ENCODE measurements at places on chromosomes 6 and 20. TPM values are rescaled to one million over a fixed set of nuclear protein-coding genes. Genes with fewer than 3 reads are reported as not detected.

The HAO1 gene
- total RNA-seq: 0.70 TPM

- H3K27ac ChIP-seq: no peak overlapping the region
- H3K4me3 ChIP-seq: no peak overlapping the region
- no peak for DNase-seq
These were observed 70.8 kb upstream of the AHI1 start for GRCh38 chr6:135568379-135568778.

The JPH2 gene
- total RNA-seq: 2.4 TPM

- no peak overlapping the region for H3K4me3 ChIP-seq
- no peak overlapping the region for H3K27ac ChIP-seq
- no peaks in the 10 kb centered on the region for H3K27me3 ChIP-seq
These were observed 5.0 kb upstream of the GFOD1 start for GRCh38 chr6:13492357-13492756.

The SOX4 gene
- 4.8 TPM for total RNA-seq

The TREM2 gene
- total RNA-seq: 0.95 TPM

The IP6K3 gene
- total RNA-seq: not detected

The FRK gene
- 9.2 TPM for total RNA-seq

DNA sequence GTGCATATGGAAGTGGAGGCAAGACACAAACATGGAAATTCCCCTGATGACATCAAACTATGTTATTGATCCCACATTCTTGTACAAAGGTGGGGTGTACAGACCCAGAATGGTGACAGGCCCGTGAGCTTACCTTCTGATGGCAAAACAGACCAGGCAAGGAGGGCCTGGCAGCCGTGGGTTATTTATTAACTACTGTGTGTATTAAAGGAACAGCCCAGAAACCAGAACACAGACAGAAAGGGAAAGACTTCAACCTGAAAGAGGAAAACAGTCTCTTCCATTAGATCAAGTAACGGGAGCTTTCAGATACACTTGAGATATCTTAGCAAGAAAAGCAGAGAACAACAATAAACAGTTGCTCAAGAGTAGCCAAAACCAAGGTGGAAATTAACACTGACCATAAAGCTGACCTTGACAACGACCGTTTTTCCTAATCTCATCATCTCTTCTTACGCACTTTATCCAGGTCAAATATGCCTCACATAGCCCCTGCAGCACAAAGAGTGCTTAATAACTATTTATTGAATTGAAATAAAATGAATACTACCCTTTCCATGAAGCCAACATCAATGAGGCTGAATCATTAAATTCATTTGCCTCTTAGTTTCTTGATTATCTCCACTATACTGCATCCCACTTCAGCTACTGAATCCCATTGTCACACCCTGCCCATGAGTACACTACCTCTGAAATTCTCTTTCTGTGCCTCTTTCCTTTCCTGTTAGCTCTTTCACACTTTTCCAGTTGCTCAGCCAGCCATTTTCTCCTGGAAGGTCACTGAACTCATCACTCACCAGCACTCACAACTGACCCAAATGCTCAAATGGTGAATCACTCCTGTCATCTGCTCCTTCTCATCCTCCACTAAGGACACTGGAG lies 67.4 kb downstream of the MOXD1 start:
- DNase-seq: no peak
- no peaks in the 10 kb centered on the region for H3K36me3 ChIP-seq
- H3K4me3 ChIP-seq: no peak overlapping the region
- H3K4me1 ChIP-seq: peaks cover 45% of the 10 kb centered on the region
- H3K27ac ChIP-seq: no peak overlapping the region

DNA sequence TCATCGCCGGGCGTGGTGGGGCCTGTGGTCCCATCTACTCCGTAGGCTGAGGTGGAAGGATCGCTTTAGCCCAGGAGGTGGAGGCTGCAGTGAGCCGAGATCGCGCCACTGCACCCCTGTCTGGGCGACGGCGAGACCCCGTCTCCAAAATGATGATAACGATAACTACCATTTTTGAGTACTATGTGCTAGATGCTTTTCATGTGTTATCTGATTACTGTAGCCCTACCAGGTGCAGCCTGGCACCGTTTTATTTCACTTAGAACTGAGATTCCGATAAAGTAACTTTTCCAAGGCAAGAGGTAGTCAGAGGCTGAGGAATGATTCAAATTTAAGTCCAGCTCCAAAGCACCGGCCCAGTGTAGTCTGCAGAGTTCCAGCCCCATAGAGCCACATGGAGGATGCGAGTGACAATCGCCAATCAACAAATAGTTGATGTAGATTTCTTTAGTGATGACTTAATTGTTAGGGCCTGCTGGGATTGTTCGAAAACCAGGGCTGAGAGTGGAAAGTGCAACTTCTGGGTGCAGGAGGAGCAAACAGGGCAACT lies 727 bp downstream of the ERMARD start:
- no peaks in the 10 kb centered on the region for H3K27me3 ChIP-seq
- H3K4me3 ChIP-seq: peak overlapping the region; percentile 89
- DNase-seq: no peak
- peak overlapping the region; percentile 97 for H3K27ac ChIP-seq
- no peaks in the 10 kb centered on the region for H3K36me3 ChIP-seq

DNA sequence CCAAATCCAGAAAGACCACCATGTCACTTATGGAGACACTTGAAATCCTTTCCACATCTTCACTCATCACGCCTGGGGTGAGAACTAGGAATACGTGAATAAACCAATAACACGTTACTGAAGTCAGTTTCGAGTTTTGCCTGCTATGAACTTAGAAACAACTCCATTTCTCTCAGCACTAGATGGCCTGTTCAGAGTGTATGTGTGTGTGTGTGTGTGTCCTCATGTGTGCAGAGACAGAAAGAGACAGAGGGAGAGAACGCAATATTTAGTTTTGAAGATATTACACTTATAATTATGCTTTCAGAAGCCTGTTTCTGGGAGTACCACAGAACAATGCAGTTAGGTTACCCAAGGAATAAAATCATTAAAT lies 81.2 kb upstream of the CCN6 start:
- H3K4me3 ChIP-seq: no peak overlapping the region
- no peaks in the 10 kb centered on the region for H3K36me3 ChIP-seq
- peak overlapping the region; percentile 32 for H3K27ac ChIP-seq
- DNase-seq: no peak

The TCF15 gene
- not detected for total RNA-seq

GRCh38 chr6:90982581-90982980 lies 395.7 kb upstream of the MAP3K7 start:
- DNase-seq: no peak
- no peaks in the 10 kb centered on the region for H3K36me3 ChIP-seq
- H3K4me1 ChIP-seq: no peaks in the 10 kb centered on the region
- no peaks in the 10 kb centered on the region for H3K27me3 ChIP-seq
- H3K27ac ChIP-seq: no peak overlapping the region
- no peak overlapping the region for H3K4me3 ChIP-seq

DNA sequence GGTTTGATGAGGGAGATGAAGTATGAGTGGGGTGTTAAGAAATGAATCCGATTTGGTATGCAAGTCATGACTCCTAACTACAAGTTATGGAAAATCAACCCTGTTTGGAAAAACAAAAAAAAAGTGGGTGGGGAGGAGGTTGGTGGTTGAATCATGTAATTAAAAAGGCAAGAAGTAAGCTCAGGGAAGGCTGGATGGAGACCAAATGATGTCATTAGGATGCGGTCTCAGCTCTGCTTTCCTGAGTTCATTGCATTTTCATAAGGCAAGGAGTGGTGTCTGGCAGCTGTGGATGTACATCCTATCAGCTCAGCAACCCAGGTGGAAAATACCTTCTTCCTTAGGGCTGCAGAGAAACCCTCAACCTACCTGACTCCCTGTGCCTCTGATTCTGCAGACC lies 60.4 kb upstream of the AKAP12 start:
- H3K27me3 ChIP-seq: no peaks in the 10 kb centered on the region
- no peak overlapping the region for H3K4me3 ChIP-seq
- H3K27ac ChIP-seq: no peak overlapping the region
- H3K4me1 ChIP-seq: no peaks in the 10 kb centered on the region
- no peak for DNase-seq
- H3K36me3 ChIP-seq: no peaks in the 10 kb centered on the region

DNA sequence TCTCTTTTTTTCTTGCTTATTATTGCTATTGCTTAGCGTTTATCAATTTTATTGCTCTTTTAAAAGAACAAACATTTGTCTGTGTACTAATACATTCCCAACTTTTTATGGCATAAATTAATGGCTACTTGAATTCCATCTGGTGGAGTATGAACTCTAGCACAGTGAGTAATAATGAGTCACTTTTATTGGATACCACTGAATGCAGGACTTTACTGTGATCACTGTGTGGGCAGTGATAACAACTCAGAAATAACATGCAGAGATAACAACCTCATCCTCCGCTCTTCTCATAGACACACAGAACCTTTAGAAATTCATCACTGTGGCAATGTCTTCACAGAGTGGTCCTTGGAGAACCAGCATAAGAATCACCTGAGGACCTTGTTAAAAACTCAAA lies 174.9 kb upstream of the PRND start:
- no peaks in the 10 kb centered on the region for H3K36me3 ChIP-seq
- H3K27ac ChIP-seq: no peak overlapping the region
- H3K4me1 ChIP-seq: no peaks in the 10 kb centered on the region
- H3K4me3 ChIP-seq: no peak overlapping the region

The LRRC1 gene
- 38.5 TPM for total RNA-seq

DNA sequence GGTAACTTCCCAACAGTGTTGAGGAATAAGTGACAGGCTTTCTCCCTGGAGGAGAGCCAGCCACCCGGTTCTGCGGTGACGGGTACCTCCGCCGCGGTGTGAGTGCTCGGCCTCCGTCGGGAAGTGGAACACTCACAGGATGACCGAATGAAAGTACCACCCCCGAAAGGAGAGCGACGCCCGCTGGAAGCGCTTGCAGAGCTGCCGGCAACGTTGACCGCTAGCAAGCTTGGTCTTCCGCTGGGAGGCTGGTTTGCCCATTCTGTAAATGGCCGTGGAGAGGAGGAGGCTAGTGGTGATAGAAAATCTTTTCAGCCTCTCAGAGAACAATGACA lies 614 bp upstream of the TMEM242 start:
- peaks cover 11% of the 10 kb centered on the region for H3K4me1 ChIP-seq
- peak overlapping the region; percentile 82 for H3K4me3 ChIP-seq
- no peak for DNase-seq
- H3K27me3 ChIP-seq: no peaks in the 10 kb centered on the region
- H3K36me3 ChIP-seq: peaks cover 31% of the 10 kb centered on the region

- H3K36me3 ChIP-seq: no peaks in the 10 kb centered on the region
- H3K27me3 ChIP-seq: no peaks in the 10 kb centered on the region
- no peak for DNase-seq
- no peak overlapping the region for H3K27ac ChIP-seq
These were observed 103.0 kb downstream of the BCKDHB start for GRCh38 chr6:80209430-80209829.

The MDC1 gene
- 7.4 TPM for total RNA-seq

The EBF4 gene
- 10.4 TPM for total RNA-seq

The TFAP2C gene
- 29.6 TPM for total RNA-seq

GRCh38 chr6:133806382-133807140 lies 82.4 kb upstream of the TCF21 start:
- H3K36me3 ChIP-seq: no peaks in the 10 kb centered on the region
- no peaks in the 10 kb centered on the region for H3K4me1 ChIP-seq
- H3K4me3 ChIP-seq: no peak overlapping the region

DNA sequence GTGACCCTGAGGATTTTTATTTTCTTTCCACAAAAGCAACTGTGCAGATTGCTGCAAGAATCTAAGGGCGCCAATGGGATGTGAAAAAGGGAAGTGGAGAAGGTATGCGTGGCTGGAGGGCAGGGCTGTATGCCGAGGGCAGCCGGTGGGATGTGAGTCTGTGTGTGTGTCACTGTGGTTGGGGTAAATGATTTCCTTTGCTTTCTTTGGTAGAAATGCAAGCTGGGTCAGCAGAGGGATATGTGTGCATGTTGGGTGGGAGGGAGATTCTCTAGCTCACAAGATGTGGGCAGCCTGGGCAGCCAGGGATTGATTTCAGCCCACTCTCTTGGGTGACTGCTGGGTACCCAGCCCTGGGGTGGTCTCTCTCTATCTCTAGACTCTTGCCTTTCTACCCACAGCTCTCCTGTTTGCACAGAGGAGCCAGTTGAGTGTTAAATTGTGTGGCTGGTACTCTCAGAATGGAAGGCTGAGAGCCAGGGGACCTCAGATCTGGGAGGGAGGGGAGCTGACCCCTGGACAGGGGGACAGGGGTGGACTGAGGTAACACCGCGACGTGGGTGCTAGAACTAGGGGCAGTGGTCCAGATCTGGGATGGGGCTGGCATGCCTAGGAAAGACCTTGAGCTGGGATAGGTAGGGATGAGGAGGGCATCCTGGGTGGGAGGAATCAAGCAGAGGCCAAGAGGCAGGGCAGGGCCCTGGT lies 136.8 kb upstream of the RNF24 start:
- no peaks in the 10 kb centered on the region for H3K27me3 ChIP-seq
- no peak for DNase-seq
- peaks cover 43% of the 10 kb centered on the region for H3K4me1 ChIP-seq
- no peaks in the 10 kb centered on the region for H3K36me3 ChIP-seq
- H3K27ac ChIP-seq: no peak overlapping the region
- H3K4me3 ChIP-seq: no peak overlapping the region

The TMC2 gene
- not detected for total RNA-seq

The SAMD5 gene
- total RNA-seq: 6.9 TPM

All from esophagus squamous epithelium (tissue), 5 donors.